Endothelial cell of umbilical vein (primary cell): ENCODE measurements at places on chromosomes 7 and 10. TPM values are rescaled to one million over a fixed set of nuclear protein-coding genes. Genes with fewer than 3 reads are reported as not detected.

The SCIN gene
- total RNA-seq = 0.69 TPM in 1 of 2 replicates, not detected in the other

The UBE2D4 gene
- total RNA-seq = 11.3 and 11.7 TPM in 2 replicates

The DBNL gene
- 92.1 and 94.0 TPM in 2 replicates for total RNA-seq

The PLA2G12B gene
- not detected in 2 replicates for total RNA-seq

The ASAH2 gene
- 1.1 and 3.4 TPM in 2 replicates for total RNA-seq

The LLCFC1 gene
- not detected in 2 replicates for total RNA-seq

The NFKB2 gene
- 21.9 and 25.6 TPM in 2 replicates for total RNA-seq

The CASTOR2 gene
- 25.1 and 25.5 TPM in 2 replicates for total RNA-seq

The SFTPA1 gene
- total RNA-seq = not detected in 2 replicates

The SP8 gene
- 0.38 and 2.5 TPM in 2 replicates for total RNA-seq

The CRYGN gene
- total RNA-seq = not detected in 2 replicates

The CHRM2 gene
- not detected in 2 replicates for total RNA-seq

The HDAC9 gene
- 11.6 and 14.6 TPM in 2 replicates for total RNA-seq
